Activated naive CD4-positive, alpha-beta T cell treated with anti-CD3 and anti-CD28 coated beads, Interleukin-2, amount 50 U/mL, for 16 hours (primary cell): ENCODE measurements at places on chromosomes 3 and 15.

- DNase-seq = no peak
These were observed 23.5 kb upstream of the TBC1D5 start for GRCh38 chr3:17765819-17766472.

DNA sequence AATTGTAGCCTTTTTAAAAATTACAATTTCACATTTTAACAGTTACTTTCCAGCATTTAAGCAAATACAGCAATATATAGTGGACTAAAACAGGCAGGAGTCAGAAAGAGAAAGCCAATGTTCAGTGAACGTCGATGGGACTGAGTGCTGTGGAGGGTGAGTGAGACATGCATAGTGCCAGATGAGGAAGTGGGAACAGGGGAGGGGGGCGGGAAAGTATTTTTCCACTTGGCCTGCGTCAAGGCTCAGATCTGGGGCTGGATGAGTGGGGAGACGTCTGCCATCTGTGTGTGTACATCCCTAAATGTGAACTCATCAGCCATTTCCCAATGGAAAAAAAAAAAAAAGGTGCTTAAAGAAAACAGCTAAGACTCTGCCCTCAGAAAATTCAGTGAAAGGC lies 19.2 kb upstream of the RAD18 start:
- no peak for DNase-seq

DNA sequence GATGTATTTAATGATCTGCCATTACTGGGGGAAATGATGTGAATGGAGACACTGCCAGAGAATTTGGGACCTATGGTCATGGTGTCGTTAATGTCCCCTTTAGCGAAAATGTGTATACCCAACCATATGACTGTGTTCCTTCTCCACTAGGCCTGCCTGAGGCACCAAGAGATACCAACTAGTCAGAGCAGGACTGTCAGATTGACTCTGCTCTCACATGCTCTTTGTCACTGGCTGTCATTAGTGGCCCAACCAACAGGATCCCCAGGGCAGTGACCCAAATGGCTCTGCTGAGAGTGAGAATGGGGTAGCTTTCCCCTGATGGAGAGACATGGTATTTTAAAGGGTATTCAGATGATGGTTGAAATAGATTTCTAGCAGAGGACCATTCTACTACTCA lies 2.8 kb downstream of the TAGLN3 start:
- DNase-seq = no peak

DNA sequence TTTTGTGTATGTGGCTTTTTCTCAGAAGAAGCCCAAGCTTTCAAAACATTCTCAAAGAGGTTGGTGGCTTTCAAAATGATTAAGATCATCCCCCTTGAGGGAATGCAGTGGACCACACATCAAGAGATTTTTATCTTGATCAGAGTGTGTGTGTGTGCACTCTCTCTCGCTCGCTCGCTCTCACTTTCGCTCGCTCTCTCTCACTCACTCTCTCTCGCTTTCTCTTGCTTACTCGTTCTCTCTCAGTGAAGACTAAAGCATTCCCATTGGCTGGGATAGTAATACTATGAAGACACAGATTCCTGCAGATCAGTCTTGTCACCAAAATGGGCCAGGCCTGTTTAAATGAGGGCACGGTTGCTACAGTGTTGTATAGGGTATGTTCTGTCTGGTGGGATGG lies 365.7 kb downstream of the EDEM1 start:
- no peak for DNase-seq

- no peak for DNase-seq
These were observed 76.0 kb downstream of the ETFA start for GRCh38 chr15:76235186-76235826.

- DNase-seq = no peak
These were observed 17.0 kb upstream of the GHSR start for GRCh38 chr3:172465281-172465680.
